ENCODE measurements at places on chromosomes 12 and 14.
A peak's percentile ranks its signal among the peaks of the same experiment; 100 is the strongest.

DNA sequence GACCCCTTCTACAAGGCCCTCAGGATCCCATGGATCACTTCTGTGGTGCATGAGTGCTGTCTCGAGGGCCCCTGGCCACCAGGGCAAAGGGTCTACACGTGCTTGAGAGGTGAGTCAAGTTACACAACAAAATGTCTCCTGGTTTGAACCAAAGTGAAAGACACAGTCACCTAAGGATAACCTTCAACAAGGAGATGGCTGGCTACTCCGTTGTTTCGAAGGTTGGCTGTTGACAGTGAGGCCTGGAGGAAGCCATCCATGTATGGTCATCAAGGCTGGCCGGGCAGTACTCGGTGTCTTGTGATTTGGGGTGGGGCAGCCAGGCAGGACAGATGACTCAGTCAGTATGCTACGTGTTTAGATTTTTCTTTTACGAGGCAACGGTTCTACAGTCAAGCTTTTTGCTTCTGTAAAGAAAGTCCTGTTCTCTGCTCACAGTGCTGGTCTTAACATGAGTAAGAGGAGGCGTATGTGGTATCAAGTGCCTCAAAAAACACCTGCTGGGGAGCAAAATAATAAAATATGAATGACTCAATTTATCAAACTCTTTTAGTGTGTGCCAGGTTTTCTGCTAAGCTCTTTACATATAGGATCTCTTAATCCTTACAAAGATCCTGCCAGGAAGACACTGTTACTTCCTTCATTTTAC is 18.0 kb upstream of the NT5DC3 start:
- peak; percentile 10 for DNase-seq

DNA sequence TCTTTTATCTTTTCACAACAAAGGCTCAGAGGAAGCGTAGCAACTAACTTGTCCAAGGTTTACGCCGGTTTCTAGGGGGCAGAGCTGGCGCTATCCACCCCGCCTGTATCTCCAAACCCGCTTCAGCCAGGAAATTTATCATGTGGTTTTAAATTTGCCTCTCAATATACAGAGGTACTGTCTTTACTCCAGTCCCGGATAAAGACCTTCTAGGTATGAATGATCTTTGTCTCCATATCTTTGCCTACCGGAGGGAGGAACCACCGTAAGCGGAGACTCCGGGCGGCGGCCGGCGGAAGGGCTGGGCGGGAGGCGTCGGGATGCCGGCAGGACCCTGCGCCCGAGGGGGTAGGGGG is 693 bp upstream of the RIMKLB start:
- DNase-seq = no peak

- no peak for DNase-seq
Observed at GRCh38 chr12:105740970-105741725, 397.6 kb downstream of the NUAK1 start.

- no peak for DNase-seq
Observed at GRCh38 chr14:64221391-64222003, 72.7 kb downstream of the ESR2 start.

GRCh38 chr14:50403419-50403818 is 6.7 kb upstream of the CDKL1 start:
- DNase-seq = no peak

DNA sequence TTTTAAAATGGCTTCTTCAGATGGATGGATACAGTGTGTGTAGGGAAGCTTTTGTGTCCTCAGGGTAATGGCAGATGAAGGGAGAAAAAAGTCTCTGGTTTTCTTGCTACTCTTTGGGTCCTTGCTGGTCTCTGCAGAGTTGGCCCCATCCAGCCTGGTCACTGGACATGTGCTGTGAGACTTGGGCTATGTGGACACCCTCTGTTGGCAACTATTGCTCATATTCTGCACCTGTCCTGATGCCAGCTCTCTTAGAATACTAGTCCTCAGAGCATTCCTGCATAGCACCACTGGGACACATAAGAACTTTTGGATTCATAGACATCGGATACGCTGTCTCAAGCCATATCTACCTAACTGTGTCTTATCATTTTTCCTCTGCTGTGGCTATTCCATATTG is 20.0 kb downstream of the NAV3 start:
- no peak for DNase-seq

DNA sequence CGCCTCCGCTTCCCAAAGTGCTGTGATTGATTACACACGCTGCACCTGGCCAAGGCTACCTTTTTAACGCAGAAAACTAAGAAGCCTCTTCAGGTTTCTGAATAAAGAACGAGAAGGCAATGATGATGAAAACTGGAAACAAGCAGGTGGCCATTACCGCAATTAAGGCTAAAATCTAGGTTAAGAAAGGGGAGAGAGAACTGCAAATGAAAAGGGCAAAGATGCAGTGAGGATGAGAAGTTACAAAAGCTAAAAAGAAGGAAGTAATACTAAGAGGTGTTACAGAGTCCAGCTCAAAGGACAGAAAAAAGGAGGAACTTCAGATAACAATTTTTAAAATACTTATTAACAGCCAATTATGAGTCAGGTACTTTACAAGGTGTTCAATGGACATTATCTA is 79.7 kb downstream of the DUSP16 start:
- DNase-seq = no peak

- DNase-seq = no peak
Observed at GRCh38 chr14:50489851-50490250, 42.5 kb downstream of the MAP4K5 start.

DNA sequence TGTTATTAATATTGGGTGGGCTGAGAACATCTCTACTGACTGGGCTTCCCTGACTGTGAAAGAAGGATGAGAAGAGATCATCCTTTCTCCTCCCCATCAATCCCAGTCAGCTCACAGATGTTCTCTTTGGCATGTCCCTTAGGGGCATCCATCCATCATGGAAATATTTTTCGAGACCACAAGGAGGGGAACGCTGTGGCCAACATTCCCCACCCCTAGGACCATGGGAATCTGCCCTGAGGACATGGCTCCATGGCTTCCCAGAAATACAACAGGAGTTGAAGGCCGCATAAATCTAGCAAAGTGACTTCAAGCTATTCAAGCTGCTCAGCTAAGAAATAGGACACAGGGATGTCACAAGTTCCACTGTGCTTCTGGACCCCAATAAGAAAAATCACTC is 456.8 kb downstream of the MED13L start:
- no peak for DNase-seq

- DNase-seq = no peak
Observed at GRCh38 chr14:104516906-104517305, 62.7 kb upstream of the C14orf180 start.

- DNase-seq = no peak
Observed at GRCh38 chr12:31033681-31034080, 40.0 kb upstream of the DDX11 start.

GRCh38 chr14:103697603-103698379 is 17.5 kb downstream of the XRCC3 start:
- no peak for DNase-seq
